Common myeloid progenitor, CD34-positive (primary cell): ENCODE measurements at places on chromosomes 2 and 18.

DNA sequence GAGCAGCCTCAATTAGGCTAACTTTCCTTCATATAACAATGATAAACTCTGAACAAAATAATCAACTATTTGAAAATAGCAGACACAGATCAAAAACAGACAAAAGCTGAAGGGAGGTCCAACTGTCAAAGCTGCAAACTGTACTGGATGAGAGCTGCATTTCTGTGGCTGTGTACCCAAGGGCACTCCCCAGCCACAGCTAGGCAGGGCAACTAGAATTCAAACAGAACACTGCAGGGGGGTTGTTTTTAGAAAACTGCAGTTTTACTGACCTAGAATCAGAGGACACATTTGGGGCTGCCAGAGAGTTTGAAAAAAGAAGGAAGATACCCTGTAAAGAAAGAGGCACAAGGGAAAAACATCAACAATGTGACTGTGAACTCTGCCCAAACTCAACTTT lies 56.8 kb downstream of the SMAD2 start:
- no peak for DNase-seq

DNA sequence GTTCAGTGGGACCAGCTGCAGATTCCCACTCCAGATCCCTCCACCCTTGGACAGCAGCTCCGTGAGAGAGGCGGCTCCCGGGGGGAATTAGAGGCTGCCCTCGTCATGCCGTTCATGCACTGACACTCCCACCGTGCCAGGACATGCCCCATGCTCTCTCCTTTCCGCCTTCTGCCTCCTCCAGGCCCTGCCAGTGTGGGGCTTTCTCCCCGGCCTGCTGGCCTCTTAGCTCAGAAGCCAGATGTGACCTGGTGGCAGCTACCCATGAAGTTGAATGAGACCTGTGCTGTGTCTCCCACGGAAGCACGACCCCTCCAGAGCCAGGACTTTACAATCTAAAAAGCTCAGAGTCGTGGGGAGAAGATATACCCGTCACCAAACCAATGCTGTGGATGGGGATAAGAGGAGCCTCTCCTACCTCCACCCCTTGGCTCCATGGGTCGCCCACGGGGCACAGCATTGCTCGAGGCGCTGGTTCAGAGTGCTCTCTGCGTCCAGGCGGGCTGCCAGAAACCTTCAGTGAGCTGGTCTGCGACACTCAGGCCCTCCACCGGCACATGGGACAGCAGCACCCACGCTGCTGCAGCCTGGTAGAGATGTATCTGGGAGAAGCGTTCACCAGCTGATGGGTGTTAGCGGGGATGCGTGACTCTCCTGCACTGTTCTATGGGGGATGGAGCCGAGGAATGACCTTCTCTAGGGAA lies 111.0 kb upstream of the GPC1 start:
- DNase-seq, result no peak

DNA sequence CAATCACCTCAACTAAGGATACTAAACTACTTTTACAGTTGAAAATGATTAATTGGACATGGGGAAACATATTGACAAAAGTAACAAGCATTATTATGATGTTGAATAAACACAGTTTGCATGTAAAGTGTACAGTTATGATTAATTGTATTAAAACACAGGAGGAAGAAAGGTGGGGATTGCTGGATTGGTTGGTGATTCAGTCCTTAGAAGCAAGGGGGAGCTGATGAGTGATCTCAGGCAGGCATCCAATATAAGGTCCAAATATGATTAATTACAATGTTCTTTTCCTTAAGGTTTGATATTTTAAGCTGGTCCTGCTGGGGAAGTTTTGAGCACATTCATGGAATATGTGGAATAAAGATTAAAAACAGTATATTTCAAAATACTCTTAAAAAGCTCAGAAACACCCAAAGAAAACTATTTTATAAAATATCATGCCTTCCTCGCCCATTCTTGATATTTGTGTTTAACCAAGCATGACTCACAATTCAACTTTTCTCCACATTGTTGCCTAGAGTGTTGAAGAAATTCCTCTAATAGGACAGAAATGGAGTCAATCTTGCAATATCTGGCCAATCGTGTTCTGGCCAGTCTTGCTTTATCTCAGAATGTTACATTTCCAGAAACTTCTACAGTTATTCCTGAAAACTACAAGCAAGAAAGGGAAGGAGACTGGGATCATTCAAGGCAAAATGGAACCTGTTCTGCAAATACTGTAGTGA lies 268.2 kb downstream of the RPIA start:
- peak; percentile 31 for DNase-seq

DNA sequence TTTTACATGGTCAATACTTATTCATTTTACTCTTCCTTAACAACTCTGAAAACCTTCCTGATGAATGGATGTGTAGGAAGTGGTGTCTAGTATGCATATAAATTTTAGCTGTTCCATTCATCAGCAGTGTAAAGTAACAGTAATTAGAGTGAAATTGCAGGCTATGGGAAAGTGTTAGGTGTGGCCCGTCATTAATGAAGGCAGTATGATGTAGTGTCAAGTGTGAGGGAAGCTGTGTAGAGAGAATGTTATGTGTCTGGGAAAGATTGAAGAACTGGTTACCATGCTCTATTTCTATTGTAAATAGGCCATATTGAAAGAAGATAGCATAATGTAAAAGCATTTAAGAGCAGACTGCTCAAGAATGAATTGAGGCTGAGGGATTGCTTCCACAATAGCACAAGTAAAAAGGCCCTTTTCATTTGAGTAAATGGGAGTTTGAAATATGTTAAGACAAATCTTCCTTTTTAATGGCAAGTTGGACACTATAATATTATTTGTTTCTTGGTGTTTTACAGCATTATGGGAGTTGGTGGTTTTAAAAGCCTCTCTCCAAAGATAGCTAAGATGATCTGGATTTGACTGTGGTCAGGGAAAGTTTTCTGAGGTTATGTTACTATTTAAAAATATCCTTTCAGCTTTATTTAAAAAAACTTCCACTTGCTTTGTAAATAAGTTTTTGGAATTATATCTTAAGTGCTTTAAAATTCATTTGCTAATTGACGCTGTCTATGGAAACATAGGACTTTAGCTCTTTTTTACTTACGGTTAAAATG lies 401.0 kb upstream of the ZEB2 start:
- no peak for DNase-seq

DNA sequence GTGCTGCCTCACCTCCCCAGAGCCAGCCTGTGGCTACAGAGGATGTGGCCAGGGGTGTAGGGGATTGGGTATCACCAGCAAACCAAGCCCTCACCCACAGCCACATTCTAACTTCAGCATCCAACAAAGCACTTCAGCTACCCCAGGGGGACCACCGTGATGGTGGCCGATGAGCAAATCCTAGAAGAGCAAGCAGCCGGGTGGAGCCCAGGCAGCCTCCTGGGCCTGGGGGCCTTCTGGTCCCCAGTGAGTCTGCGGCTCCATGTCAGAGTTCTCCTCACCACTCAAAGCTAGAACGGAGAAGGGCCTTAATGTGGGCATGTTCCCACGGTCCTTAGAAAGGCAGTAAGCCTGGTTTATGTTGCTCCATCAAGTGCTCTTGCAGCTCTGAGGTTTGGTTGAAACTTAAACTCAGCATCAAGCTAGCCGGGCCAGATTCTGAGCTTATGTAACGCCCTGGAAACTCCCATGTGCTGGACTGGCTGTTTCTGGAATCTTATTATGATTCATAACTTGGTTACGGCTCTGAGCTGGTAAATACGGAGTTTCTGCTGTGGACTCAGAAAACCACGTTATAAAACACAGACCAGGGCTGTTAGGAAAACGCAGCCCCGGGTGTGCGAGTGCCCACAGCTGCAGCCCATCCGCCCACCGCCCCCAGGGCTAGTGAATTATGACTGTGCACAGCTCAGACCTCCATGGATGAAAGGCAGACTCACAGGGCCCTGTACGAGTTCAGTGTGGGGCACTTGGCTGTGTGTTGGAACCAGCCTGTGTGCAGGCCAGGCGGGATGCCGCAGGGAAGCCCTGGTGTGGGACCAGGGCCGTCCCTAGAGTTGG lies 99.8 kb downstream of the SEPTIN10 start:
- DNase-seq, result no peak

DNA sequence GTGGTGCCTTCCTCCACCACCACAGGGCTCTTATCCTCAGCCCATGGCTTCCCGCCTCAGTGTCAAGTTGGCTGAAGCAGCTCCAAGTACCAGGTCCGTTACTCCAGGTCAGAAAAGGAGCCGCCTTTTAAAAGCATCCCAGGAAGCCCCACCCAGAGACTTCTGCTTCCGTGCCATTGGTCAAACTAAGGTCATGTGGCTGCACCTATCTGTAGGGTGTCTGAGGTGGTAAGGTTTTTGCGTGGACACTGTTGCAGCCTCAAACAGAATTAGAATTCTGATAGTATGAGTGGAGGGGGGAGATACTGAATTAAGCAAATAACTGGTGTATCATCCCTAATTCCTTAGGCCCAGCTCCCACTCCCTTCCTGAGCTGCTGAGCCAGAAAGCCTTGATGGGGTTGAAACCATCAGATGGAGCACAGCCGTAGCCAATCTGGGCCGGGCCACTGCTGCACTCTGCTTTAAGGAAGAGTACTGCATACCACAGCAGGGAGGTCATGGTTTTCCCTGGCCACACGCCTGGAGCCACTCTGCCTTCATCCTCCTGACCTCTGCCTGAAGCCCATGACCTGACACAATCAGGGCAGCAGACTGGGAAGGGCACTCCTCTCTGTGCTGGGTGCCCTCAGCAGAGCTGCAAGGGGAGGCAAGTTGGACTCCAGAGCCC lies 8.4 kb downstream of the TMEM247 start:
- no peak for DNase-seq

GRCh38 chr2:229314117-229314516 lies 43.0 kb upstream of the PID1 start:
- no peak for DNase-seq

GRCh38 chr2:79005216-79005615 lies 20.3 kb upstream of the REG3G start:
- DNase-seq, result no peak

DNA sequence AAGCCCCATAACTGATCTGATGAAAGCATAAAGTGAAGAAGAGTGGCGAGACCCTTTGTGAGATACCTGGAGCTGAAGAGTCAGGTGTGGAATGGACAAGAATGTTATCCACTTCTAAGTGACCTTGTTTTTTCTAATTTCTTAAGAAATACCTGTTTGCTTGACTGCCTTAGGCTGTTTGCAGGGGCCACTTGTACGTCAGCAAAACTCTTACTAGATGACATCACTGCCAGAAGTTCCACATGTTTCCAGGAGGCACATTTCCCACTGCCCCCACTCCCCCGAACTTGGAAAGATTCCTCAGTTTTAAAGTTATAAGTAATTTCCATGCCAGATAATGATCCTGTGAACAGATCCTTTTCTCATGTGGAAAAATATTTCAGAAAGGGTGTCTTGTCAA lies 8.0 kb downstream of the EPAS1 start:
- DNase-seq, result no peak

DNA sequence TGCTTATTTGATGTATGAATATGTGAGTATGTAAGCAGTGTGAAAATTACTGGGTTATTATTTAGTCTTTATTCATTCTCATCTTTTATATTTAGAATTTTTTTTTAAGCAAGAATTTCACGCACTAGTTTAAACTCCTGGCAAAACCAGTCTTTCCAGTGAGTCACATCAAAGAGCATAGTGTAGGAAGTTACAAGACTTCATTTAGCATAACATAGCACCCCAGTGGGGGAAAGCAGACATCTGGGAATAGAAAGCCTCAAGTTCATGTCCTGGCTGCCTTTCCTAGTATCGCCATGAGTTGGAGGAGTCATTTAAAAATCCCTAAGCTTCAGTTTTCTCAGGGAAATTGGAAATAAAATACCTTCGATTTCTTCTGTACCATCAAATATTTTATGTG lies 408.3 kb downstream of the NUP35 start:
- no peak for DNase-seq

GRCh38 chr18:53883771-53884170 lies 340.7 kb downstream of the MBD2 start:
- no peak for DNase-seq

DNA sequence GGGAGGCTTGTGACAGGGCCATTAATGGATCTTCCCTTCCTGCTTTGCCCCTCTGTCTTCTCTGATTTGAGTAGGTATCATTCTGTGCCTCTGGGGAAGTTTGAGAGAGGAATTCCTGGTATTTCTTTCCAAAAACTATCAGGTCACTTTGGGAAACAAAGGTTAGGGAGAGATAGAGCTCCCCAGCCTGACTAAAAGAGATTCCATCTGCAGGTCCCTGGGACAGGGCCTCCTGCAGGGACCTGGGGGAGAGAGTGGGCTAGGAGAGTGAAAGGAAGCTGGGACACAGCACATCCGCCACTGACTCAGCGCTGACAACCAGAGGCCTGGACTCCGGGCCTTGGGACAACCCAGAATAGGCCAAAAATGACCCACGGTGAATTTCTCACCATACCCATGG lies 6.4 kb downstream of the GALNT14 start:
- DNase-seq, result no peak

DNA sequence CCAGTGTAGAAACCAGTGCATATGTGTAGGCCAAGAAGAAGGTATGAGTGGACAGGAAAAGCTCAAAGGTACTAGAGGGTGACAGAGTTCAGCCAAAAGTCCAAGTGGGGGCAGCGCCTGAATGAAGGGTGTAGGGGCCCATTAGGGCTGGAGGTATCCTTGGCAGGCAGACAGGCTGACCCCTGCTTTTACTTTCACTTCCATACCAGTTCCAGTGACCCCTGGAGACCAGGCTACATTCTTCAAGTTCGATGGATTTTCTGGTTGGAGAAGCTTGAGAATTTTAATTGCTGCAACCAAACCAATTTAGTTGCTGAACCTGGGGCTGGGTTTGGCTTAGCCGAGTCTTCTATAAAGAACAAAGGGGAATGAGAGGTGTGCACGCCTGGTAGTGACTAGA lies 42.3 kb upstream of the MRPL33 start:
- no peak for DNase-seq

DNA sequence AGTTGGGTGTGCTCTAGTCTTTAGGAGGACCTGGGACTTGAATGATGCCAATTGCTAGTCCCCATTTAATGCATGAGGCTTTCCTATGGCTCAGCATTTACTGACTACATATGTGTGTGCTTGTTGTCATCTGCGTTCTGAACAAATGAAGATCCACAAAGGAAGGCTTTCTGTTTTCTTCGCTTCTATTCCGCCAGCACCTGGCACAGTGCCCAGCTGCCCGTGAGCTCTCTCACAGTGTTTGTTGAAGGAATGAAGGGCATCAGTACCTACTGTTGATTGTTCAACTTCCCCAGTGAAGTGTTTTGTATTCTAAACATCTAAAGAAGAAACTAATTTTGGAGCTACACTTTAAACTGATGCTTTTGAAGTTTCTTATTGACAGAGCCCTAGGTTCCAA lies 122.4 kb upstream of the LINC00305 start:
- peak; percentile 57 for DNase-seq

- no peak for DNase-seq
Measured at GRCh38 chr2:150528861-150529801, 41.7 kb upstream of the RND3 start.

- peak; percentile 32 for DNase-seq
Measured at GRCh38 chr2:219430633-219431615, 3.7 kb upstream of the SPEG start.

- no peak for DNase-seq
Measured at GRCh38 chr2:140600116-140600515, 1530.7 kb downstream of the LRP1B start.
